ENCODE measurements at places on chromosomes 7 and 10. TPM values are rescaled to one million over a fixed set of nuclear protein-coding genes. Genes with fewer than 3 reads are reported as not detected.

LRMDA gene
- total RNA-seq: 7.9 TPM

PPP1R9A gene
- total RNA-seq: 2.6 TPM

DLX6 gene
- not detected for total RNA-seq

CACNB2 gene
- not detected for total RNA-seq

UCN3 gene
- total RNA-seq: not detected

Measured in endothelial cell of coronary artery (primary cell).